ENCODE measurements at places on chromosomes 2 and 18.

GRCh38 chr2:96427917-96428316 lies 77.2 kb downstream of the NEURL3 start:
- DNase-seq: no peak

DNA sequence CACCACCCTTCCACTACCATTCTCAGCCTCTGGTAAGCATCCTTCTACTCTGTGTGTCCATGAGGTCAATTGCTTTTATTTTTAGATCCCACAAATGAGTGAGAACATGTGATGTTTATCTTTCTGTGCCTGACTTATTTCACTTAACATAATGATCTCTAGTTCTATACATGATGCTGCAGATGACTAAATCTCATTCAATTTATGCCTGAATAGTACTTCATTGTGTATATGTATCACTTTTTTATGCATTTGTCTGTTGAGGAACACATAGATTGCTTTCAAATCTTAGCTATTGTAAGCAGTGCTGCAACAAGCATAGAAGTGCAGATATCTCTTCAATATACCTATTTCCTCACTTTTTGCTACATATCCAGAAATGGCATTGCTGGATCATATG lies 733.3 kb downstream of the SUCLG1 start:
- no peak for DNase-seq

GRCh38 chr18:77234504-77235365 lies 14.9 kb upstream of the GALR1 start:
- DNase-seq: no peak

- DNase-seq: no peak
These were observed 35.3 kb upstream of the FAM98A start for GRCh38 chr2:33634261-33634910.

GRCh38 chr2:160271171-160272086 lies 71.4 kb upstream of the ITGB6 start:
- no peak for DNase-seq

DNA sequence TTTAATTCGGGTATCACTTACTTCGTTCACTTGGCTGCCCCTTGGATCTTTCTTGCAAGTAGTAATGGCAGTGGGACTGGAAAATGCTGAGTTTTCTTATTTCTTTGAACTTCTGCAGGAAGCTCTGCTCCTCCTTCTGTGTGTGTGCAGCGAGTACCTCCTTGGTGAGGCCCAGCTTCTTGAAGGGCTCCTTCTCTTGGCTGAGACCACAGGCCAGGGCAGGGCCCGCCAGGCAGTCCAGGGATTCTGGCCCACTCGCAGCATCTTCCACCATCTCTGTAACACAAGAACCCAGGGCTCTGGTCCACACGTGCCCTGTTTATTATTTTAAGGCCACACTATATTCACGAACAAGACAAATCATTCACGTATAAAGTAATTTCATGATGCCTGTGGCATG lies 15.8 kb upstream of the HES6 start:
- DNase-seq: no peak

GRCh38 chr2:216450346-216450745 lies 38.1 kb downstream of the SMARCAL1 start:
- DNase-seq: no peak

GRCh38 chr2:85753035-85753524 lies 711 bp upstream of the ATOH8 start:
- DNase-seq: no peak

GRCh38 chr2:28639836-28640235 lies 111.8 kb upstream of the PPP1CB start:
- DNase-seq: no peak

DNA sequence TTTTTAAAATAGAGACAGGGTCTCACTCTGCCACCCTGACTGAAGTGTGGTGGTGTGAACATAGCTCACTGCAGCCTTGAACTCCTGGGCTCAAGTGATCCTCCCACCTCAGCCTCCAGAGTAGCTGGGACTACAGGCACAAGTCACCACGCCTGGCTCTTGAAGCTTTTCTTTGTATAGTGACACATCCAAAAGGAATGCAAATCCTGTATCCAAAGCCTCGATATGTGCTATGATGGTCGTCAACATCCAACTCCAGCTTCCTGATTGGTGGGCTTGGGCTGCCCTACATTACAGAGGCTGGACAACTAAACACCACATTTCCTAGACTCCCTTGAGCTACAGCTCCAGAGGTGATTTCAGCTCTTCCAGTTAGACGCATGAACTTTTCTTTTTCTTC lies 101.7 kb upstream of the PGAP1 start:
- no peak for DNase-seq

GRCh38 chr2:857081-857480 lies 93.6 kb upstream of the SNTG2 start:
- no peak for DNase-seq

GRCh38 chr2:30956995-30957394 lies 149.7 kb upstream of the CAPN13 start:
- DNase-seq: no peak

- no peak for DNase-seq
These were observed 146.1 kb upstream of the SATB2 start for GRCh38 chr2:199603721-199604291.

DNA sequence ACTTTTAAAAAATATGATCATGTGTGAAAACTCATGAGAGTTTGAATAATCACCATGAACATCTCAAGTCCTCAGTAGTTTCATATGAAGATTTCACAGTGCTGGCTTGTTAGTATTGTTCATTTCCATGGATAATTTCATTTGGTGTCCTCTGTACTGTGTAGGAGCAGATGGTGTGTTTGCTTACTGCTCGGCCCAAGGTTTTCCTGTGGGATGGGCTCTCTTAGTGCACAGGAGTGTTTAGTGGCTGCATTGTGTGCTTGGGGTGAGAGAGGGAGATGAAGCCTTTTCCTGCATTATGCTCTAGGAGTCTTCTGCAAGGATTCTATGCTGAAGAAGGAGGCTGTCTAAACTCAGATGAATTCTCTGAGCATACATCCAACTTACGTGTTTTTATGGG lies 270.6 kb downstream of the SOCS6 start:
- DNase-seq: no peak

DNA sequence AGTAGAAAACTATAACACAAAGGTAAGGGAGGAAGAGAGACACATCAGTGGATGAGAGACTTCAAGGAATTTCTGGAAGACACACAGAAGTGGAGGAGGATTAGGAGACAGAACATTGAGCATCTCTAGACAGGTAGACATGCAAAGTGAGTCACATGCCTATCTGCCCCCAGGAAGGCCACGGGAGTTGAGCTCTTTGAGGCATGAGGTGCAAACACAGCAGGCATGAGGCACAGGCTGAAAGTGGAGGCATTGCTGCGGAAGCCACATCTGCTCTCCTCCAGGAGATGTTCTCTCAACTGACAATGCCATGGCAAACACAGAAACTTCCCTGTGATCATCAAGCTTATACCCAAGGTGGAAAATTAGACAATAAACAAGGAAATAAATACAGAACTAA lies 481.6 kb upstream of the MYT1L start:
- DNase-seq: no peak

DNA sequence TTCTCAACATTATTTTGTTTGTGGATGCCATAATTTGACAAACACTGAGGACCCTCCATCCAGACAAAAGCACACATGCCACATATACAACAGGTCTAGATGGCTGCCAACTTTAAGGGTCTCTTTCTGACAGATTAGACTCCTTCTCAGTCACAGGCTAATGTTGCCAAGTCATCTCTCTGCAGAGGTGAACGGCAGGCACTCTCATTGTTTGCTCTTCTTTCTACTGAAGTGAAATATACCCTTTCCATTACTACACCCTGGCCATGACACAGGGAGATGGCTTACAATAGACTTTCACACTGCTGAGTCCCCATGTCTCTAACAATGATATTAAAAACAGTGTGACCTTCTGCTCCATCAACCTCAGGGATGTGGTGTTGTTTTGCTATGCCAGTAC lies 47.5 kb upstream of the ZNF397 start:
- no peak for DNase-seq

- DNase-seq: no peak
These were observed 30.6 kb downstream of the SOWAHC start for GRCh38 chr2:109644571-109645275.

DNA sequence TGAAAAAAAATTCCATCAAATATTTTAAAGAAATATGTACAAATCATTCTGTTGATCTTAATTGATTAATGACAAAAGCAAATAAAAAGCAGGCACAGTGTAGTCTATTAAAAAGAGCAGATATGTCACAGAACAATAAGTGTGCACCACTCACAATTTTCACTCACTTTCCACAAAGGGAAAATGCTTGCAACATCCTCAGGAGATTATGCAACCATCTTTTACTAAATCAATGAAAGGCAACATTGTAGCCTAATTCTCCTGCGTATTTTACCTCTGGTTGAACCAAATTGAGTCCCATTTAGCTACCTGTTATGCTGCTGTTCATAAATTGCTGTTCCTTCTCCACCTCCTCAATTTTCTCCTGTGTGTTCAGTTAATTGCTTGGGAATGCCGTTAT lies 1346.8 kb upstream of the PIK3C3 start:
- no peak for DNase-seq

DNA sequence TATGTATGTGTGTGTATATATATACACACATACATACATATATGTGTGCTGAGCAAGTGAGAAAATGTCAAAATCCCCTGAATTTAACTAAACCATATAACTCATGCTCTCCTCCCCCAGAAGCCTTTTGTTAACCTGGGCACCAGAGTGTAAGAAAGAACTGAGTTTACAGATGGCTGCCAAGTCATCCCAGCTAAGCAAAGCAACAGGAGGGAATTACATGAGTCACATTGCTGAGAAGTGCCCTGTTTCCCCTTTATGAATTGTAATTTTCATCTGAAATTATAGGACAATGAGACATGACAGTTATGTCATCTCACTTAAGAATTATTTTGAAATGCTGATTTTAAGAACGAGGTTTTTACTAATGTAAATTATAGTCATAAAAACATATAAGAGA lies 29.9 kb downstream of the SCN7A start:
- DNase-seq: no peak

GRCh38 chr2:74089816-74090745 lies 57.6 kb downstream of the BOLA3 start:
- no peak for DNase-seq

DNA sequence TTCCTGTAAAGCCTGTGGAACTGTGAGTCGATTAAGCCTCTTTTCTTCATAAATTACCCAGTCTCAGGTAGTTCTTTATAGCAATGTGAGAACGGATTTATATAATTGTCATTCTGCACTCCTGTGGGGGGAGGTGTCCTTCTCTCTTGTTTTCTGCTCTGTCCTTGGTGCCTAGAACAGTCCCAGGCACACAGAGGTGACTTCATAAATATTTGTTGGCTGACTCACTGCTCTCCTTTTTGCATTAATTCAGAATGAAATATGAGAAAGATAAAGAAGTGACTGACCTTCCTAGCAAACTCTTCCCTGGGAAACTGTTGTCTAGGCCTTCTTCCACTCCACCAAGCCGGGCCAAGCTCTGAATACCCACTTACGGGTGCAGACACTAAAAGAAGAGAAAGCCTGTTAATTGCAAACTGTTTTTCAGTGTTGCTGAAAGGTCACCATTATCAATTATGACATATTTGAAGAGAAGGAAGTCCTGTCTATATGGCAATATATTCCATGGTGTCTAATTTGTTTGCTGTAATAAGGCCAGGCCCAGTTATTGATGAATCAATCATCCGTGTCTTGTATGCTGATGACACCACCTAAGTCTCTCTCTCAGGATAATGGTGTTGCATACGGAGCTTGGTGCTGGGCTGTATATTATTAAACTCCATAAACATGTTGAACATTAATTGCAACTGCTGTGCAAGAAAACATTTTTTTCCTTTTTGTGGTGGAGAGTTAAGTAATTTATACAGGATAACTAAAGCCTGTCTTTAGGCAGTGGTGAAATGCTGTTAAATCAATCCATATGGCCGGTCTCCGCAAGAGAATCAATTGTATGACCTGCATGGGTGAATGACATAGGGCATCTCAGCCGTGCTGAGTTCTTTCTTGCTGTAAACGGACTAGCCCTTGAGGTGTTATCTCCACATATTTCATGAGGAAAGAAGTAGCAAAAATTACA lies 567.5 kb downstream of the SLC4A3 start:
- no peak for DNase-seq

GRCh38 chr18:75391279-75392225 lies 36.0 kb downstream of the SMIM21 start:
- no peak for DNase-seq

GRCh38 chr2:145066856-145067548 lies 547.1 kb upstream of the ZEB2 start:
- no peak for DNase-seq

GRCh38 chr2:24972315-24972961 lies 683 bp upstream of the DNAJC27 start:
- DNase-seq: peak; percentile 31

GRCh38 chr18:37545461-37546271 lies 19.9 kb downstream of the CELF4 start:
- no peak for DNase-seq

DNA sequence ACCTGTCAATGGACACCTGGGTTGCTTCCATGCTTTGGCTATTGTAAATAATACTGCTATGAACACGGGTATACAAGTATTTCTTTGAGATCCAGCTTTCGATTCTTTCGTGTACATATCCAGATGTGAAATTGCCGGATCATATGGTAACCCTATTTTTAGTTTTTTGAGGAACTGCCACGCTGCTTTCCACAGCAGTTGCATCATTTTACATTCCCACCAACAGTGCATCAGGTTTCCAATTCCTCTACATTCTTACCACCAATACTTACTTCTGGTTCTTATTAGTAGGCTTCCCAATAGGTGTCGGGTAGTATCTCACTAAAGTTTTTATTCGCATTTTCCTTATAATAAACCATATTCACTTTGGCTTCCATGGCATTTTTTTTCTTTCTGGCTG lies 69.6 kb downstream of the PID1 start:
- no peak for DNase-seq

DNA sequence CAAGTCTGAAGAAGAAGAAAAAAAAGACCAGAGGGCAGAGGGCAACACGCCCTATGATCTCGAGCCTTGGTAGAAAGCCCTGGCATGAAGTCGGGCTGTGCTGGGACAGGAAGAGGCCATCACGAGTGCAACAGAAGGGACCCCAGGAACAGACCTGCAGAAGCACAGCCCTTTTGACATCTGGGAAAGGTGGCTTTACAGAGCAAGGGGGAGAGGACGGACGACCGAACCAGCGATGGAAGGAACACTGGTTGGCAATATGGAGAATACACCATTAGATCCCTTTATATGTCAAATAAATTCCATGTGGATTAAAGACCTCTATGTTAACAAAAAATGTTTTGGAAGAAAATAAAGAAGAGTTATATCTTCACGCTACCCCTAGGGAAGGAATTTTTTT lies 10.7 kb downstream of the KIF1A start:
- DNase-seq: no peak

GRCh38 chr2:239409976-239410375 lies 9.2 kb upstream of the HDAC4 start:
- DNase-seq: no peak

- no peak for DNase-seq
These were observed 264.3 kb downstream of the TSN start for GRCh38 chr2:122019724-122020123.

DNA sequence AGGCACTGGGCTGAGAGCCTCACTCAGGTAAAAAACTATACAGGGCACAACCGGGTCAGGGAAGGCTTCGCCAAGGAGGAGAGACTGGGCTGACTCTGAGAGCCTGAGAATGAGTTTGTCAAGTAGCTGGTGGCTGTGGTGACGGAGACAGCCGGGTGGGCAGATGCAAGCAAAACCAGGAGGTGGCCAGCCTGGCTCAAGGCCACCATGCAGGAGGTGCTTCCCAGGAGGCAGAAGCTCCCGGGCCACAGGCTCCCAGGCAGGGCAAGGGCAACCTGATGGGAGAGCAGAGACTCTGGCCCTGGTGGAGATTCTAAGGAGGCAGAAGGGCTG lies 2.9 kb upstream of the INHBB start:
- DNase-seq: no peak

- no peak for DNase-seq
These were observed 43.4 kb upstream of the DSC1 start for GRCh38 chr18:31206071-31206470.

Measured in stimulated activated naive CD8-positive, alpha-beta T cell treated with anti-CD3 and anti-CD28 coated beads, Interleukin-15, amount 100 ng/mL, for 72 hours (primary cell).